GM20000 (cell line): ENCODE measurements at places on chromosomes 3 and 15.

DNA sequence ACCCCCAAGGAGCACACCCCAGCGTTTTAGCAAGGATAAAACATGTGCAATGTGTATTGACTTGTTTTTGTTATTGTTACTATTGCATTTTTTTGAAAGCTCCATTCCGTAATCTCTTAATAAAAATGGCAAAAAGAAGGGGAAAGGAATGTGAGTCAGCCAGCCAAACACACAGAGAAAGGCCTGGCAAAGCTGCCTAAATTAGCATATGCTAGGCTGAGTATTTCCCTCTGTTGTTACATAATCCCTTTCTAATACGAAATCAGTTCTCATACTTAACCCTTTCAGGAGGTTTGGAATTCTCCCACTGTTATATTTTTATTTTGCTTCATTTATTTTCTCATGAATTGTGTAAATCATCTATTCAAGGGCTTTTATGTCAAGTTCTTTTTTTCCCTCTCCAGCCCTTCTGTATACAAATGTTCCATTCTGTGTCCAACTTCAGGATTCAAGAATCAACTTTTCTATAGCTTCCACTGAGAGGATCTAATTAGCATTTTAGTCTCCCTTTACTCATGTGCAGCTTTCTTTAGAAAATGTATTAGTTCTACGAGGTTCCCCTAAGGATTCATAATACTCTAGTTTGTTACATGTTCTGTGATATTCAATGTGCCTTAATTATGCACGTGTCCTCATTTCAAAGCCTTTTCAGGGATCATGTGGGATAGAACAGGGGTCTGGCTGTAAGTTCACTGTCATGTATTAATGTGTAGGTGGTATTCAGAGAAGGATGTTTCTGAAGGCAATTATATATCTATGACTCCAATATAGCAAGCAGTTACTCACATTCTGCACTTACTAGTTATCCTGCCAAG lies 9.2 kb downstream of the CADM2 start:
- no peak for DNase-seq

DNA sequence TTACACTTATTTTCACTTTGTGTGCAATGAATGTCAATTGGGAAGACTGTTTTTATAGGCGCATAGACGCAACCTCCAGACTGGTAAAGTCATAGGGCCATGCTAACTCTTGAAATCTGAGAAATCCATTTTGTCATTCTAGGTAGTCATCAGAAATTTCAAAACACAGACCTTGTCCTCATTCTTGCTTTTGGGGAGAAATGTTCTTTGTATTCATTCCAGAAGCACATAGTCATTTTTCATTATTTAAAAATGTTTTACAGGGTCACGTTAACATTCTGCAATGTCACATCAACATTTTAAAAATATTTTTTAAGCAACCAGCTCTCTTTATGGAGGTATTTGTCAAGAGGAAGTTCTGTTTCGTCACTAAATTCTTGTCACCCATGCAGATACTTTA lies 898.4 kb downstream of the PDCD6IP start:
- no peak for DNase-seq

DNA sequence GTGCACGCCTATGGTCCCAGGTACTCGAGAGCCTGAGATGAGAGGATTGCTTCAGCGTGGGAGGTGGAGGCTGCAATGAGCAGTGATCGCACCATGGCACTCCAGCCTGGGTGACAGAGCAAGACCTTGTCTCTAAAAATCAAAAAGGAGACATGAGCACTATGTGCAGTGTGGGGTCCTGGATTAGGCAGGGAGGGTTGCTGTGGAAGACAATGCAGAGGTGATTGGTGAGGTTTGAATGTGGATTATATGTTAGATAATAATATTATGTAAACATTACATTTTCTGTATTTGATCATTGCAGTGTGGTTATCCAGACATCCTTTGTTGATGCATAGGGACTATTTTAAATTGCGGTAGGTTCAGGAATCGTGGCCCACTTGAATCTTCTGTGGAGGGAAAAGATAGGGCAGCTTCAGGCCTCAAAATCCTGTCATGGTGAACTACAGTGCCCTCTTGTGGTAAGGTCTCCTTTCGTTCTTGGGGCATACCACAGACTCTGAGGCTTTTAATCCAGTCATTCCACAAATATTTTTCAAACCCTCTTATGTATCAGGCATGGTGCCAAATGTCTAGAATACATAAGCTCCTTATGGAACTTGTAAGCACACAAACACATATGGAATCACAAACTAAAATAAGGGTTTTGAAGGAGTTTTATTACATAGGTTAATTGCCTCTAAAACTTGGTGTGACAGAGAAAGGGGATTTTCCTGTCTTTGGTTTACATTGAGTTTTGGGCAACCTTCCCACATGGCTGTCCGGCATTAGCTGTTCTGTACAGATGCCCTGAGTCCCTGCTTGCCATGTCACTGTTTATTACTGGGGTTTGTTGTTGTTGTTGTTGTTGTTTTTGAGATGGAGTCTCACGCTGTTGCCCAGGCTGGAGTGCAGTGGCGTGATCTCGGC lies 37.7 kb downstream of the GPD1L start:
- DNase-seq: peak; percentile 69

DNA sequence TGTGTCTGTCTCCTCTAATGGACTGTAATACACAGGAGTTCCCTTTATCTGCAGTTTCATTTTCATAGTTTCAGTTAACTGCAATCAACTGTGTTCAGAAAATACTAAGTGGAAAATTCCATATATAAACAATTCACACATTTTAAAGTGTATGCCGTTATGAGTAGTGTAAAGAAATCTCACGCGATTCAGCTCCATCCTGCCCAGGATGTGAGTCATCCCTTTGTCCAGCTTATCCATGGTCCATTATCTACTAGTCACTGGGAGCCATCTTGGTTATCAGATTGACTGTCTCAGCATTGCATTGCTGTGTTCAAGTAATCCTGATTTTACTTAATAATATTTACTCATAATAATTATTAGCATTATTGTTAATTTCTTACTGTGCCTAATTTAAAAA lies 14.5 kb downstream of the ZPLD1 start:
- no peak for DNase-seq

DNA sequence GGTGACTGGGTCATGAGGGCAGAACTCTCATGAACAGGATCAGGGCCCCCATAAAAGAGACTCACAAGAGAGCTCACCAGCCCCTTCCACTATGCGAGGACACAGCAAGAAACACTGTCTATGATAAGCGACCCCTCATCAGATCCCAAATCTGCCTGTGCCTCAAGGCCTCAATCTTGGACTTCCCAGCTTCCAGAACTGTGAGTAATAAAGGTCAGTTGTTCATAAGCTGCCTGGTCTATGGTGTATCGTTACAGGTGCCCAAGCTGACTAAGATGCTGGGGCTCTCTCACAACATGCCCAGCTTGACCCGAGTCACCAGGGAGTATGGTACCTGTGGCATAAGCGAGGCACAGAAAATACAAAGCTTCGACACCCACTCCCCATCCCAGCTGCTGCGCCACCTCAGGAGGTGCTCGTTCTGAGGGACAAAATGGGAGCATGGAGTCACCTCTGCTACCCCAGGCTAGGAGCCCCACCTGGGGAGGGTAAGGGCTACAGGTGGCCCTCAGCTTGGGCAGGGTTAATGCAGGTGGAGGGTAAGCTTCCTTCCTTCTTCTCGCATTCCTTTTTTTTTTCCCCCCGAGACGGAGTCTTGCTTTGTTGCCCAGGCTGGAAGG lies 234.1 kb downstream of the ADAMTS17 start:
- DNase-seq: no peak

DNA sequence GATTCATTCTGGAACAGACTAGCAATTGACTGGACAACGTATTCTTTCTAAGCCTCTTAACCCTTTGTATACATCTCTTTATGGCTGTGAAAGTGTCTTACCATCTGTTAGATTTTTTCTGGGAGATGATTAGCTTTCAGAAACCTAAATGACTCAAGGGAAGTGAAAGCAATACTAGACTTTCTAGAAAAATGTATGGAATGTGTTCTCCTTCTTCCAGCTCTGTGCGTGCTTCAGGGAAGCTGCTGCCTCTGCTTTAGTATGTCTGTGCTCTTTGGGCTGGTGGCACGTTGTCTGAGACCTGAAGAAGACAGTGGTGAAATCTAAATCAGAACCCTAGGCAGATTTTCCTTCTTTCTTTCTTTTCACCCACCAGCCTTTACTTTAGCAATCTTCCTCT lies 89.5 kb downstream of the ITPR1 start:
- DNase-seq: no peak

DNA sequence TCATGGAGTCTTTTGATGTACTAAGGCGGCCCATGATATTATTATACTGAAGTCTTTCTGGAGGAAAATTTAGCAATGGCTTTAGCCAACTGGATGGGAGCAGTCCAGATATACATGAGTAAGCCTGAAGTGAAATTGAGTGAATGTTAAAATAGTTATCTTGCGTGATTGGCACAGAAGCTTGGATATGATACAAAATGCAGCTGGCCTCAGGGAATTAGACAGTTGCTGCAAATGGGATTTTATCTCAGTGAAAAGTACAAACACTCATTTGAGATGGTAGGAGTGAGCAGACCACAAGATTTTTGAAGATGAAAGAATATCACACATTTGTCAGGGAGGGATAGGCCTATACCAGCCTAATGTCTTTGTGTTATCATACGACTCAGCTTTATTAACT lies 8.9 kb downstream of the LMOD3 start:
- no peak for DNase-seq

GRCh38 chr3:4898454-4899313 lies 80.6 kb upstream of the BHLHE40 start:
- DNase-seq: peak; percentile 70

DNA sequence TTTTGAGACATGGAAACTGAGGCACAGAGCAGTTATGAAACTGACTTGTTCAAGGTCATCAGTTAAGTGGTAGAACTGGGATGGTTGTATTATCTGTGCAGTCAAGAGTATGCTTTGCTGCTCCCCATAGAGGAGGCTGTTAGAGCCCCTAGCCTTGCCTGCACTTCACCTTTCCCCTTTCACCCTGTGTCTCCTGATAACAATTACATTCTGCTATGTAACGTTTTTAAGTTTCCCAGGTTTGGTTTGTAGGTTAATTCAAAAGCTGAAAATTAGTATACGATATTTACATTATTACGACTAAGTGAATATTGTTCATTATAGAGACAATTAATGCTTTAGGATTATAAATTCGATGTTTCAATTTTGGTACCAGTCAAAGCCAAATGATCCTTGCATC lies 89.9 kb downstream of the ECT2 start:
- no peak for DNase-seq

- no peak for DNase-seq
These were observed 48.1 kb upstream of the CRBN start for GRCh38 chr3:3227640-3228039.

GRCh38 chr3:66554178-66554577 lies 53.4 kb upstream of the LRIG1 start:
- no peak for DNase-seq

DNA sequence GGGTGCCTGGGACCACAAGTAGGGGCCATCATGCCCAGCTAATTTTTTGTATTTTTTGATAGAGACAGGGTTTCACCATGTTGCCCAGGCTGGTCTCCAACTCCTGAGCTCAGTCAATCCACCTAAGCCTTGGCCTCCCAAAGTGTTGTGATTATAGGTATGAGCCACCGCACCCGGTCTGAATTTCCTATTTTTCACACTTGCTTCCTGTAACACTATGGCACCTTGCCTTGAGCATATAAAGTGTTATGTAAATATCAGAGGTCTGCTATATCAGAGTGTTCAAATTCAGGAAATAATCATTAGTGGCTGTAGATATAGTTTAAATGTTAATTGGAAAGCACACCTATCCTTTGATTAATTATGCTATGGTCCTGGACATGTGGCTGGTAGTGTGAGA lies 165.2 kb downstream of the KCNAB1 start:
- DNase-seq: no peak

- no peak for DNase-seq
These were observed 314.4 kb downstream of the MECOM start for GRCh38 chr3:169348929-169349621.

DNA sequence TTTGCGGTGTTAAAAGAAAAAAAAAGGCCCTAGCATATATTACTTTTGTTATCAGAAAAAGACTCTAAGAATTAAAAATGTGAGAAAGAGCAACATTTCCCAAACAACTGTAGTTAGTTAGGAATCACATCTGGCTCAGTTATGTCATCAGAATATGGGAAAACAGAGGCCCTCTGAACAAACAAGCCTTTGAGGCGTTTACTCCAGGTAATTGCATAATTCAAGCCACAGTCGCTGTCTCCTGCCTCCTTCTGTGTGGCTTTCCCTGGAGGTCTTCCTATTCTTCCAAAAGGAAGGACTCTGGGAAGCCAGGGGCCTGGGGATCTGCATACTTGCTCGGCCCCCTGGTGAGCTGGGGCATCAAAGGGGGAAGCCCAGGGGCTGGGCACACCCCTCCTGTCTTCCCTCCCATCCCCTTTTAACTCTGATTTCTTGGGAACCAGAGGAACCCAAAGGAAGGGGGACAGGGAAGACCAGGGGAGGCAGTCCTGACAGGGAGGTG lies 3.7 kb upstream of the FAM107A start:
- no peak for DNase-seq

- DNase-seq: no peak
These were observed 242.0 kb downstream of the SV2B start for GRCh38 chr15:91342097-91342496.

- DNase-seq: no peak
These were observed 168.0 kb upstream of the NDN start for GRCh38 chr15:23854912-23855659.

- peak; percentile 13 for DNase-seq
These were observed 96.6 kb downstream of the SLC9A9 start for GRCh38 chr3:143751643-143752178.

GRCh38 chr15:72934921-72935320 lies 117.3 kb upstream of the NEO1 start:
- no peak for DNase-seq

GRCh38 chr15:59273234-59273633 lies 66.6 kb downstream of the LDHAL6B start:
- DNase-seq: no peak

- DNase-seq: no peak
These were observed 196.4 kb downstream of the STT3B start for GRCh38 chr3:31729082-31729481.

GRCh38 chr3:18652781-18653180 lies 227.6 kb upstream of the SATB1 start:
- no peak for DNase-seq

DNA sequence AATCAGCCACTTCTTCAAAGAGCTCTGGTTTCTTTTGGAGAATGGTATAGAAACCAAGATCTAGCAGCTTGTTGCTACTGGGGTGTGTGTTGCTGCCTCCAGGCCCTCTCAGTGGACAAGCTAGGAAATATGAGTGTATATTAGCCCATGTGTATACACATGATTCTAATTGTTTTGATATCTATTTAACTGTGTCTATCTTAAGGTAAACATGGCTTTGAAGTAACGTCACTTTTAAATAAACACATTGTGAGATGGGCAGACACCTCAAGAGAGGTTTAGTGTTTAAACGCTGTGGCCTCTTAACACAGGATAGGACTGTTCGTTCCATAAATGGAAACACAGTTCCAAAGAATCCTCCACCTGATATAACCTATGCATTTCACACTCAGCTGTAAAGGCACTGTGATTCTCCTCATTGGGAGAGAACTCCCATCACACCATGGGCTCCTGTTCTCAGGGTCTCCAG lies 87.0 kb downstream of the GMPS start:
- DNase-seq: no peak

GRCh38 chr3:71135373-71136088 lies 448.0 kb downstream of the FOXP1 start:
- no peak for DNase-seq

- no peak for DNase-seq
These were observed 23.2 kb upstream of the ATOSA start for GRCh38 chr15:52702390-52702789.
